Natural killer cell (primary cell): ENCODE measurements at places on chromosomes 12 and 14. TPM values are rescaled to one million over a fixed set of nuclear protein-coding genes. Genes with fewer than 3 reads are reported as not detected.

OVCH1 gene
- not detected for total RNA-seq

LPAR5 gene
- 17.3 TPM for total RNA-seq

DNA sequence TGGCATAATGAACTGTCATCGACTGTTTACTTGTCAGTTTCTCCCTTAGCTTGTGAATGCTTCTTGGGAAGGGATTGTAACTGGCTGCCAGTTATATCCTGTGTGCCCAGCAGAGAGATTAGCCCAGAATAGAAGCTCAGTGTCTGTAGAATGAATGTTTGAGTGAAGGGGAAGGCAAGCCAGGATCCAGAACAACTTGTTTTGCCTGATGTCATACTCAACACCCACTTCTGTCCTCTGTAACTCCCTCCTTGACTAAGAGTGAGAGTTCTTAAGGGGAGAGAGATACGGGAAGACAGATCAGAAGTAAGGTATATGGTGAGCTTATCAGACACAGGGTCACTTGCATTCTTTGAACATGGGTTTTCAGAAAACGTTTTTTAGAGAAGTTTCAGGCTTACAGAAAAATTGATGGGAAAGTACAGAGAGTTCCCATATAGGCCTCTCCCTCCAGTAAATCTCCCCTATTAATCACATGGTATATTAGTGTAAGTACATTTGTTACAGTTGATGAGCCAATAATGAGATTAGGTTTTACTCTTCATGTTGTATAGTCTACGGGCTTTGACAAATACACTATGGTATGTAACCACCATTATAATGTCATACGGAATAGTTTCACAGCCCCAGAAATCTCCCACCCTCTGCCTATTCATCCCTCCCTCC is 5.6 kb upstream of the SPPL3 start:
- no peak for DNase-seq

- DNase-seq, result no peak
Measured at GRCh38 chr12:67357376-67358125, 88.4 kb downstream of the CAND1 start.

DNA sequence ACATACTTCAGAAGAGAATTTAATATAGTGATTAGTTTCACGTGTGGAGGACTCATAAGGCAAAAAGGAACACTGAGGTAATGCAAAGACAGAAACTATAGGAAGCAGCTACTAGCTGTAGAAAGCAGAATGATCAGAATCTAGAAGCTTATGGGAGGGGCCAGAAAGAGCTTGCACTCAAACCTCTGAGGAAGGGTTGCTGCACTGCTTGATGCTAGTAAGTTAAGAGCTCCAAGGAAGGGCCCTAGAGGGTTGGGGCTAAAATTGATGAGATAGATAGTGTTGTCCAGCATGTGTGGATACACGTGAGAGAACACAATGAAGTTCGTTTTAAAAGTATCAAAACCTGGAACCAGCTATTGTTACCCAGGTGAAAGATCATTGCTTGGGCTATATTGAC is 311.1 kb downstream of the SLC6A15 start:
- DNase-seq, result no peak

DNA sequence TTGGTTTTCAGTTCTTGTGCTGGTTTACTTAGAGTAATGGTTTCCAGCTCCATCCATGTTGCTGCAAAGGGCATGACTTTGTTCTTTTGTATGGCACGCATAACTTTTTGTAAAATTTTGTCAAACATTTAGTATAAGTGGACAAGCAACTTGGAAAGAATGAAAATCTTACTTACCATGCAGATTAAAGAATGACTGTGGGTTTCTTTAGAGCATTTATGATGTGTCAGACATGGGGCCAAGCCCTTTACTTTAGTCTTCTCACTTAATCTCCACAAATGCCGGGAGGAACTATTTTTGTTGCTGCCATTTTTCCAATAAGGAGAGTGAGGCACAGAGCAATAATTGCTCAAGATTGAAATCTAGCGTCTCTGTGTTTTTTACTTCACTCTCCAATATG is 652.5 kb upstream of the TBX3 start:
- DNase-seq, result no peak

DNA sequence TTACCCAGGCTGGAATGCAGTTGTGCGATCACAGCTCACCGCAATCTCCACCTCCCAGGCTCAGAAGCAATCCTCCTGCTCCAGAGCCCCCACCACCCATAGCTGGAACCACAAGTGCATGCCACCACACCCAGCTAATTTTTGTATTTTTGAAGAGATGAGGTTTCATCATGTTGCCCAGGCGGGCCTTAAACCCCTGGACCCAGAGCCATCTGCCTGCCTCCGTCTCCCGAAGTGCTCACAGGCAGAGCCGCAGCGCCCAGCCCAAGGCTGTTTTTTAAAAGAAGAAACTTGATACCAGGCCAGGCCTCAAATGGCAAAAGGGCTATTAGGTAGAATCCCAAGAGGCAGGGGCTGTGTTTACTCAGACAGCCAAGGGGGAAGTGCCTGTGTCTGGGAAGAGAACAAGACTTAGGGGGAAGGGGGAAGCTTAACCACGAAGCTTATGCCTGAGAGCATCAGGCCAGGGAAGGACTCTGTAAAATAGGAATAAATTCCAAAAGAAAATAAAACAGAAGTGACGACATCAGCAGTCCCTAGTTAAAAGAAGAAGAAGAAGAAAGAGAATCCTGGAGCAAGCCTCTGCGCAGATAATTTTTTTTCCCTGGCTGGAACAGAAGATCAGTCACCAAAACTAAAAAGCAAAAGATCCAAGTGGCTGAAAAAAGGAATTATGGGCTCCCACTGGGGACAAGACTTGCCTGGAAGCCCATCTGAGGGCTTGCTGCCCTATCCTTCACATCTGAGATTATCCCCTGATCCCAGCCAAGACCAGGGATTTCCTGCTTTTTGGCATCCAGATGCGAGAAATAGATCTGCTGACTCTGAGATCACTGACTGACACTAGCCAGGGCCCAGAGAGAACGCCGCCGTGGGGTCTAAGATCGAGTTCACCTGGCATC is 170.5 kb downstream of the NDUFA12 start:
- no peak for DNase-seq

DNA sequence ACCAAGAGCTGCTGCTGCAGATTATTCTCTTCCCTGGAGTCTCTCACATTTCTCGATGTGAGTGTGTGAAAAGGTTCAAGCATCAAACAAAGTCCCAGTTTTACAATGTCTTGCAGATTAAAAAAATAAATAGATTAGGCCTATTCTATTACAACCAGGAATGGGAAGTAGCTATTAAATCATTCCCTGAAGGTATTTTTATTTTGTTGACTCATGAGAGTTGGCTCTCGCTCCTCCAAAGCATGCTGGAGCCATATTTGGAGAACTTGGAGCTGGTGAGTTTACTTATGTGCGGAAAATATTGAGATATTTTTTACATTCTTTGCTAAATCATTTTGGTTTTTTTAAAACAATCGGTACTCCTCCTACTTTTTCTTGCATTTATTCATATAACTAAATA is 572.3 kb downstream of the ETNK1 start:
- no peak for DNase-seq

DNA sequence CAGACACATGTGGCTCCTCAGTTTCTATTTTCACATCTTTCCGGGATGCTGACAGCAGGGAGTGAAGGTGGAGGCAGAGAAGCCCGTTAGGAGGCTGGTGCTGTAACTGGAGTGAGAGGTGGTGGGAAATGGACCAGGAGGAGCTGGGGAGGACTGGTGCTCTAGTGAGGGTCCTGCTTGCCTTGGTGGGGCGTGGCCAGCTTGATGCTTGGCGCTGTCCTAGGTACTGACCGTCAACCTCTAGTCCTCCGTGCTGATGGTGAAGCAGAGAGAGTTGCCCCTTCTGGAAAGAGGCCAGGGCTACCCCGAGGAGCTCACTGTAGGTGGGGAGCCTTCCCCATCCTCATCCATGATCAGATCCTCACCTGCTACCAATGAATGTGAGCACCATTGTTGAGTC is 1.4 kb downstream of the TRMT61A start:
- DNase-seq, result peak; percentile 53

DNA sequence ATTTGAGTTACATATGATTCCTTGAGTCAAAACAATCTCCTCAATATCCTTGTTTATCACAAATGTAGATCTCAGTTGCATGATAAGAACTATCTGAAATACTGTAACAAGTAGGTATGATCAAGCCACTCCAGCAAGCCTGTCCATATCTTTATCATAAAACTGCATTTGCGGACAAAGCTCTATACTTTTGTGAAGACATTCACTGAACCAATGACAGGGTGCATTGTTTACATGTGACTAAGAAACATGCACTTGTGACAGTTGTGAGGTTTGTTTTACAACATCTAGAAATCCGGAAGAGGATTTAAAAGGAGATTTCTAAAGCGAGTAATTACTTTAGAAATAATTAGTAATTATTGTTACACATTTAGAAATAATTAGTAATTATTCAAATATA is 111.7 kb downstream of the PPP2R5E start:
- DNase-seq, result no peak

DNA sequence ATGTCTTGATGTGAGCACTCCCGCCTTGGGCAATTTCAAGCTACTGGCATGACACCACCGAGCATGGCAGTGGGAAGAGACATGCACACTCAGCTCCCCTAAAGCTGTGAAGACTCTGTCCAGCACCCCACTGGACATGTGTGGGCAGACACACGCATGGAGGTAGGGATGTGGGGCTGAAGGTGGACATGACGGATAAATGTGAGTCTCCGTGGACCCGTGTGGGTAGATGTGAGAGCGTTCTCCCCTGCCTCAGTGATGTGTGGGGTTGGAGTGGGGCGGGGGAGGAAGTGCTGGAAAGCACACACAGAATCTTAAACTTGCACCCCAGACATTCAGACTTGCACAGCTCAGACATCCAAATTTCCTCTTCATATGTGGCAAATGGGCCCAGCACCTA is 12.6 kb downstream of the SLC6A12 start:
- no peak for DNase-seq

DNA sequence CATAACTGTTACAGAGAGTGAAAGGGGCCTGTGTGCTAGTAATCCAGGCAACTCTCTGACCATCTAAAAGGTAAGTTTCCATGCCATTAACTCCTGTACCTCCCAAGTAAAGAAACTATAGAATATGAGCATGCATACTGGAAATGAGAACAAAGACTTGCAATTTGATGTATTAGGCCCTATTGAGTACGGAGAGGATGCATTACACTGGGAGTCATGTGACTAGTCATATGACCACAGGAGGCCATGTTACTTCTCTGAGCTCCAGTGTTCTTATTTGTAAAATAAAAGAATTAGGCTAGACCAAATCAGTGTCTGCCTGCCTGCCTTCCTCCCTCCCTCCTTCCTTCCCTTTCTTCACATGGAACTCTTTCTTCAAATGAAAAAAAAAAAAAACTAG is 440.1 kb upstream of the CCDC196 start:
- no peak for DNase-seq

- DNase-seq, result no peak
Measured at GRCh38 chr14:102916347-102917055, 6.0 kb upstream of the AMN start.
